ENCODE measurements at places on chromosomes 3 and 15.

GRCh38 chr3:82423268-82424030 is 662.0 kb upstream of the GBE1 start:
- DNase-seq = no peak

GRCh38 chr3:80983753-80984152 is 777.7 kb downstream of the GBE1 start:
- DNase-seq = no peak

DNA sequence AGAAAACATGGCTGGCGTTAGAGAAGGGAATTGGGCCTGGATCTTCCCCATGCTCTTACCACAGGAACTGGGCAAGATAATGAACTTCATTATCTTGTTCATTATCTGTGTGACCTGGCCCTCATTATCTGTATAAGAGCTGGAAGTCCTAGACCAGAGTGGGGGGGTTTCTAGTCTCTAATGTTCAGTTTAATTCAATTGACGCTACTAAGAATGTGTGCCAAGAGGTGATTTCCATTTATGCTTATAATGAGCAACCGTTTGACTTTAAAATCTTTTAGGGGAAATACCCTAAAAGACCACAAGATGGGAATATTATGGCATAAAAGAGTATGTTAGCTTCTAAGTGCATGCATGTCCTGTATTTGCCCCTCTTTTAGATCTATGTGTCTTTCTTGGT is 59.1 kb upstream of the CSTA start:
- no peak for DNase-seq

DNA sequence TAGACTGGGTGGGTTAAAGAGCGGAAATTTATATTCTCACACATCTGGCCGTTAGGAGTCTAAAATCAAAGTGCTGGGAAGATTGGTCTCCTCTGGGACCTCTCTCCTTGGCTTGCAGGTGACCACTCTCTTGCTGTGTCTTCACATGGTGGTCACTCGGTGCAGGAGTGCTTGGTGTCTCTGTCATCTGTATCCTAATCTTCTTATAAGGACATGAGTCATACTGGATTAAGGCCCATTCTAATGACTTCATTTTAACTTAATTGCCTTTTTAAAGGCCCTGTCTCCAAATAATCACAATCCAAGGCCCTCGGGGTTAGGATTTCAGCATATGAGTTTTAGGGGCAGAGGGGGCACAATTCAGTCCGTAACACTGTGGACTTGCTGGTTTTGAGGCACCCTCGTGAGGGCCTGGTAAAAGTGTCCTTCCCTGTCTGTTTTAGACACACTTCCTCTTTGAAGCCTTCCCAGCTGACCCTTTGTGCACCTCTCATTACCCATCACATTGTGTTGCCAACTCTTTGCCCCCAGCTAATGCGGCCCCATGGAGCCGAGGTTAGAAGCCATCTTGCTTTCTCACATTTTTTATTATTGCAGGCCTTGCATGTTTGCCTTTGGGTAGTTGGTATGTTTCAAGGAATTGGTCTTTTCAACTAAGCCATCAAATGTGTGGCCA is 3.2 kb downstream of the XYLB start:
- no peak for DNase-seq

DNA sequence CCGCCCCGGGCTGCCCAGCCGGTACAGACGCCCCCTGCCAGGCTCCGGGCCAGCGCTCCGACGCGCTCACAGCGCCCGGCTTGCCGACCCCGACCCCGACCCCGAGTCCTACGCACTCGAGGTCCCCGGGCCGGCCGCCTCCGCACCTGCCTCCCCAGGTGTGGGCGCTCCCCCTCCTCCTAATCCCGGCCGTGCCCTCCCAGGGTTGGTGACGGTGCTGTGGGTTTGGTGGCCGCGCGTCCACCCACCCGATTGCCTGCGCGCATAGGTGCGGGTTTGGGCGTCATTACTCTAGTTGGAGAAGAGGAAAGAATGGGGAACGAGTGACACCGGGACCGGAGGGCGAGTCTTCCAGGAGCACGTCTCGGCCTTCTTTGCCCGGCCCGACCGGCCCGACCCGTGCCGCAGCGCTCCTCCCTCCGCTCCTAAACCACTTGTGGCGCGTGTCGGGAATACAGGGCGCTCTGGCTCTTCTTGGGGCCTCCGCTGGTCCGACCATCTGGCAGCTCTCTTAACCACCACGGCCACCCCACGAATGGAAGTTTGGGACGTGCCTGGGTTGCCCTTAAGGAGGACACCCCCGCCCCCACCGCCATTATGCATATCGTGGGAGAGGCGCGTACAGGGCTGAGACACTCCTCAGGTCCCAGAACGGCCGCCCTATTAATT is 810 bp upstream of the THRB start:
- DNase-seq = peak; percentile 8

DNA sequence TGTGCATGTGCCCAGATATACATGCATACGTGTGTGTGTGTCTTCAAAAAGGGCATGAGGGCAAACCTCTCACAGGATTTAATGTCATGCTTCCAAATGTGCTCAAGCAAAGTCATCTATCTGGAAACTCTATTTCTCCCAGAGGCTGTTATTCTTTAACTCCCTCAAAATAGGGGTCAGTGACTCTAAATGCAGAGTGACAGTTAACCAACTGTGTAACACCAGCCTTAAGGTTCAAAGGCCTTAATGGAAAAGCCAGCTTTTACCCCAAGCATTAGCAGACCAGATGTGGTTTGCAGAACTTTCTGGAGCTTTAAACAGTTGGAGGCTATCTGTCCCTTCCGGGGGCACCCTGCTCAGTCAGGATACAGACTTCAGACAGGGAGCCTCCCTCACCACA is 70.4 kb upstream of the SLC7A14 start:
- no peak for DNase-seq

DNA sequence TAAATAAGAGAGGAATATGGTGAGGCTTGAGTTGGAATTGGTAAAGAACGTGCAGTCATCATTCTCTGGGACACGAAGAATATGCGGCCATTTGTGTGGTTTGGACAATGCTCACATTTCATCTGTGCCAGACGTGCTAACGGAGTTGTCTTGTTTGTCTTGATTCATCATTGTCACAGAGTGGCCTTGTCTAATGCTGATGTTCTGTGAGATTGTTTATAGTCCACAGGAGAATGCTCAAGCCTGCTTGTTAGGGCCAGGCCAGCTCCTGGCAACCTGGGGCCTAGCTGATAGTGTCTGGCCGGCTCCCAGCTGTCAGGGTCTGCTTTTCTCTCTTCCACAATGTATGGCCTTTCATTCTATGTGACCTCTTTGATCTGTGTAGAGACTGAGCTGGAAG is 384.7 kb downstream of the EDEM1 start:
- no peak for DNase-seq

- DNase-seq = no peak
These were observed 171.8 kb downstream of the WDR76 start for GRCh38 chr15:43998607-43999006.

DNA sequence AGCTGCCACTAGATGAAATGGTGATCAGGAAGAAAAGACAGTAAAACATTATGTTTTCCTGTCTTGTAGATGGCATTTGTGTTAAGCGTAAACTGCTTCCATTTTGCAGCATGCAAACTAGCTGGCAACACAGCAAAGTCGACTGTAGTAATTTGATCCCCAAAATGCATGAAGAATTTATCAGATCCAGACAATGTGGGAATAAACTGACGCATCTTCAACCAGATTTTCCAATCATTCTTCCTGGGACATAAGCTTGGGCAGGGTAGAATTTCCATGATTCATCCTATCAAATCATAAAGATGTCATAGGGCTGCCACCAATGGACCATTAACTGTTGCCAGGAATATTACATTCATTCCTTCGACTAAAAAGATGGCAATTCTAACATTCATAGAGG is 260.3 kb downstream of the ERC2 start:
- DNase-seq = no peak

GRCh38 chr15:73120269-73120668 is 68.0 kb downstream of the NEO1 start:
- no peak for DNase-seq

DNA sequence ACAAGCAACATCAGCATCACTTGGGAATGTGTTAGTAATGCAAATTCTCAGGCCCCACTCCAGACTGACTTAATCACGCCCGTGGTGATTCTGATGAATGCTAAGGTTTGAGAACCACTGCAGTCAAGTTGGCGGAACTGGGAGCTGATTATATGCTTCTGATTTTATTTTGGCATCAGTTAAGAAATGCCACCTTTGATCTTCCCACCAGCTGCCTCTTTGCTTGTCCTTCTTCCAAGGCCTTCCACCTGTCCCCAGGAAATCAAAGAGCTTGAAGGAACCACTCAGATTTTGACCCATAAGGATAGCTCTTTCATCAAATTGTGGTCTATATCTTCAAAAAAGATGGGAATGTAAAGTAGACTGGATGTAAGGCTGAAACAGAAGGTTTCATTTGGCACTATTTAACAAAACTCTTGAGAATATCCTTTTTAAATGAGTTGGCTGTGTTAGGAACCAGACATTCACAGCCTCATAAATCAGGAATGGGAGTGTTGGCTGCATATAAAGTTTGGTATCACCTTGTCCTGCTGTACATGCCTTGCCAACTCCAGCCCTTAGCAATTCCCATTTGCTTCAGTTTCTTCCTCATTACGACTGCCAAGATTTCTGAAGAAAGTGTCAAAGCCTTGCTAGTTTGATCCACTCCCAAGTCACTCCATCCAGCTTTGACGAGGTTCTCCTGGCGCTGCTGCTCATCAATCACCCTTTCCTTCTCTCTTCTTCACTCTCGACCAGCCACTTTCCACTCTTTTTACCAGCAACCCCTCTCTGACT is 125.8 kb upstream of the NPHP3 start:
- DNase-seq = no peak

- no peak for DNase-seq
These were observed 66.3 kb upstream of the NAALADL2 start for GRCh38 chr3:174792864-174793263.

- no peak for DNase-seq
These were observed 15.7 kb downstream of the C3orf18 start for GRCh38 chr3:50551681-50552435.

DNA sequence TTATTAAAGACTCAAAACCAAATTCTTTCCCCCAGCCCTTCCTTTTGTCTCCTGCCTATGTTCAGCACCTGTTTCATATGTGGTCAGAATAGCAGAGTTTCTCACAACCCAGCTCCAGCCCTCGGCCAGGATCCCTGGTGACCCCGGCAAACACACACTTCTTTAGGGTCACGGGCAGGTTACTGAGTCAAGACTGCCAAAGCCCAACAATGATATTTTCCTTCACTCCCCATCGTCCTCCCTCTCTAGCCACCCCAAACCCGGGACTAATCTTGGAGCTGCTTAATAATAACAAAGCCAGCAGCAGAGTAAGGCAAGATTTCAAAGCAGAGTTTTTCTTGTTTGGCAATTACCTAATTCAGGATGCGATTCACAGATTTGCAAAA is 25.5 kb downstream of the RARB start:
- no peak for DNase-seq

DNA sequence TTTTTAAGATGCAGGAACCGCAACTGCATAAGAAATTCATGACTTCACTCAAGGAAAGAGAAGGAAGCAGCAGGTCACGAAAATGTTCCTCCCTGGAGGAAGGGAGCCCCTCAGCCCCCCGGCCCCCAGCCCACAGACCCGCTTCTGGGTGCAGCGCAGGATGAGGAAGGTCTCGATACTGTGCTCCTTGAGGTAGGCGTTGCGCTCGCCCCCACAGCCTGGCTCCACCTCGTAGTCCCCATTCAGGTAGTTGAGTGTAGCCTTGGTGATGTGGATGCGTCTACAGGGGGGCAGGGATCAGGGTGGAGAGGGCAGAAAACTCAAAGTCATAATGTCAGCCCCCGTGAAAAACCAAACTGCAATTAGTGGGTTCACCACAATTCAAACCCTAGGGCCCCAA is 121.4 kb downstream of the ADCY5 start:
- no peak for DNase-seq

DNA sequence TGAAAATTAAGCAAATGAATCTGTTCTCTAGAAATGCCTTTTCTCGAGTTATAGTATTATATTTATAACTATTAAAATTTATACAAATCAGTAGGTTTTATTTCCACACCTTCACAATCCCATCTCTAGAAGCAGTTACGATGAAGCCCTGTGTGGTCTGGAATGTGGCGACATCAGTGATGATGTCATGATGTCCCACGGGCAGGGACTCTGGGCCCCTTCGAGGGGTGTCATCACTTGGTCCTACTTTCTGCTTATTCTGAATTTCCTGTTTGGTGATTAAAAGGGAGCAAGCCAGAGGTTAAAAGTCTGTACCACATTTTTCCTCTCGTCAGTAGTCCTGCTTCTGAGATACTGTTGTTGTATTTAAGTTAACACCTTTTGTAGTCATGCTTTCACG is 67.4 kb downstream of the PIK3R4 start:
- no peak for DNase-seq

DNA sequence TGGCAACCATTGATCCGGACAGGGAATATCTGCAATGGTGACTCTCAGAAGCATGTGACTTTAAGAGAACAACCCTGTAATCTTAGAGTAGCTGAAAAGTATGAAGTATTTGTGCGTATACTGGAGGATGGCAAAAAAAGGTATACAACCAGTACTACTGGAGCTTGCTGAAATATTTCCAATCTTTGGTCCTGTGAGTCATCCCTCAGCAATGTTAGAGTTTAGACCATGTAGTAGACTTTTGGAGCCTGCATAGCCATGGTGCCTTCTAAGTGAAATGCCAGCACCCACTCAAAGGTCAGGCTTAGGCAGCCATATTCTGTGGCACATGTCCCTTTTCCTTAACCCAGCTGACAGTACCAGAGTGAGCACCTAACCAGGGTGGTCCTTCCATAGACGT is 429.4 kb downstream of the NTRK3 start:
- DNase-seq = no peak

GRCh38 chr3:116930786-116931185 is 221.2 kb downstream of the TUSC7 start:
- no peak for DNase-seq

DNA sequence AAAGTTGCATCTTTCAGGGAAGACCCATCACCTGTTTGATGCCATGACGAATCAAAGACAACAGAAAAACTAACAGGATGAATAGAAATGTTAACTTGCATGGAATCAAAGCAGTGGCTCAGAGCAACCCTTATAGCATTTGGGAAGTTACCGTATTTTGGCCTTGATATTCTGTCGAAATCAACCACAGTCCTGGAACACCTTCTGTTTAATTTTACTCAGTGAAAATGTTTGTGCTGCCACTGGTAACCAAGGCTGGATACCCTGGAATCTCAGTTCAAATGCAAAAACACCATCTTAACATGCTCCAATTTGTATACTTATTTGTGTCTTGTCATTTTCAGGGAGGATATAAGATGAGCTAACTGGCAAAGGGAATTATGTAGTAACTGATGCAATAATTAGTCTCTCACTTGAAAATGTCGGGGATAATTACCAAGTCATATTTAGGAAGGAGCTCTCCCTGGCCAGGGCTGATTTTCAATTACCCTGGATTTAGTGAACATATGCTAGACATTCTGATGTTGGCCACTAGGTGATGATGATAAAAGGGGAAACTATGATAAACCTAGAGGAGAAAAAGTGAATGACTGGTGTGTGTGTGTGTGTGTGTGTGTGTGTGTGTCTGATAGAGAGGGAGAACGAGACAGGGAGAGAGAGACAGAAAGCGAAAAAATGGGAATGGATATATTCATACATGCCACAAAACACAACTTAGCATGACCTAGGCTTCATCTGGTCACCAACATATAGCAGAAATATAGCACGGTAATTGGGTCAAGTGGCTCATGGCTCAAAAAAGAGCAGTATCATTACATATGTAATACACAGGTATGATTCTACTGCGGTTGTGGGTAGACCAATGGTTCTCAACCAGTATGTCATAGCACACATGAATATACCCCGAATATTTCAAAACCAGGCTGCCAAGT is 19.0 kb upstream of the PRICKLE2 start:
- DNase-seq = no peak

All from CD4-positive, alpha-beta T cell treated with Interleukin-1 beta for 1 hour (primary cell).